ENCODE measurements at places on chromosomes 16 and 17. TPM values are rescaled to one million over a fixed set of nuclear protein-coding genes. Genes with fewer than 3 reads are reported as not detected.

GRCh38 chr16:47056688-47057629 is 83.5 kb upstream of the DNAJA2 start:
- DNase-seq: no peak

DNA sequence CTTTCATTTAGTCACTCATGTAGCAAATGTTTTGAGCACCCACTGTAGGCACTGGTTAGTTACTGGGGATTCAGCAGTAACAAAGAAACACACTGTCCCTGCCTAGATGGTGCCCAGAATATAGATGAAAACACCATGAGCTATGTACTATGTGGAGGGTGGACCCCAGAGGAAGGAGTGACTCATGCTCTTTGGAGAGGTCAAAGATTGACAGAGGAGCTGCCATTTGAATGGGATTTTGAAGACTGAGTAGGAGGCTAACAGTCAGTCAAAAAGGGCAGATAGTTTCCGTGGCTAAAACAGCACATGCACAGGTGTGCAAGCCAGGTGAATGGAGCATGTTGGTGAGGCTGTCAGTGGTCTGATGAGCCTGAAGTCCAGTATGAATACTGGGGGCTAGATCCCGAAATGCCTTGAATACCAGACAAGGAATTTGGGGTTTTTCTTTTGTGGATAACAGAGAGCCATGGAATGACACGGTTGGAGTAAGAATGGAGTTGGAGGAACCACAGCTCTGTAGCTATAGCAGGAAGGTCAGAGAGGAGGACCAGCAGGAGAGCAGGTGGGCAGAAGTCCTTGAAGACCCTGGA is 6.1 kb downstream of the IL21R start:
- DNase-seq: peak; percentile 28

DNA sequence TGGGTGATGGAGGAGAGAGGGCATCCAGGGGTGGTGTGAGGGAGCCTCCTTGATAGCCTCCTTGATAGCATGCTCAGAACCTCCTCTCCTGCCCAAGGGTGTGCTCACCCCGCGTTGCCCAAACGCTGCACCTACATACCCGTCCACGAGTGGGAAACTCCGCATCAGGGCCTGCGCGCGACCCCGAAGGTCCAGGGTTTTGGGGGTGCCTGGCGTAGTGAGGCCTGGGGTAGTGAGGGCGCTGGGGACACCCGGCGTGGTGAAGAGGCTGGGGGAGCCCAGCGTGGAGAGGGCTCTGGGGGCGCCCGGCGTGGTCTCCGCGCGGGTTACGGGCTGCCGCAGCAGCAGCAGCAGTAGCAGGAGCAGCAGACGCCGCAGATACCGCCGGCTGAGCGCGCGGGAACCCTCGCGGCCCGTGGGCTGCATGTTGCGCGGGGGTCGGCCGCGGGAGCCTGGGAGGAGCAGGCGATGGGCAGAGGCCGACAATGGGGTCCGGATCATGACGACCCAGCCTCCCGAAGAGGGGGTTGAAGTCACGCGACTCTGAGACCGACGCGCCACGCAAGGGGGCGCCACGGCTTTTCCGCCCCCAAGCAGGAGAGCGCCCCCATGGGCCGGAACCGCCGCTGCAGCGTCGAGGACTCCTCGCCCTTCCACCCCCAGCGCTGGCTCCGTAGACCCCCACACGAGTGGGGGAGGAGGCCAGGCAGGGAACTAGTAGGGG is at the start of gene DPEP3:
Gene DPEP3 (minus strand): TSS at position 545 of the 724 bp plus-strand sequence. CDS start 119 bp downstream, at position 426.
- DNase-seq: no peak

Gene EVPL
- total RNA-seq: 0.06 TPM

DNA sequence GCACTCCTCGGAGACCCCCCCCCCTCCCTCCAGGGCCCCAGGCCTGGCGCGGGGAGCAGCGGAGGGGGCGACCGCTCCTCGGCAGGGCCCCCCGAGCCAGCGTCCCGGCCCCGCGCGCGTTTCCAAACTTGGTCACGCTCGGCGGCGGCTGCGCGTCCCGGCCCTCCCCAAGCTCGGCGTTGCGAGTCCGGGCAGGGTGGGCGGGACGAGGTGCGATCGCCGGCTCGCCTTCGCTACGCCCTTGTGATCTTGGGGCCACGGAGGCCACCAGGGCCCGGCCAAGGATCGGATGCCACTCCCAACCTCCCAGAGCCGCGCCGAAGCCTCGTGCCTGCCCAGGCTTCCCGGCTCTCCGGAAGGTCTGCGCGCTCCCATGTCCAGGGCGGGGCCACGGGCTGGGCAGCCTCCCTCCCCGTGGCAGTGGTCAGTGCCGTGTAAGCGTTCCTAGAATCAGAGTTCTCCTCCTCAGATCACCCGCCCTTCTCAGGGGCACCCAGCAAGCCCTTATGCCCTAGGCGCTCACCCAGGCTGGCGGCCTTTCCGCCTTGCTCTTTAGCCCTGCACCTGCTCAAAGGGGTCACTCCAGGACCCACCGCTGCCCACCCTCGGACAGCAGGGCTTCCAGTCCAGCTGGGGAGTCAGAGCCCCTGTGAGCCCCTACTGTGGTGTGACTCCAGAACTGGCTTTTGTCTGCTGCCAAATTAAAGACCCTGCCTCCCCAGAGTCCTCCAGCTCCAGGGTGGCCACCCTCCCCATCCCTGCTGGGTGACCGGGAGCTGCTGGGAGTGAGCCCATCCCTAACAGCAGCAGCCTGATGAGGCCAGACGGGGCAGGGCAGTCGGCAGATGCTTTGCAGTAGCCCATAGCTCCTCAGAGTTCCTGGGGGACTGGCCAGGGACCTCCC is 12.2 kb upstream of the MRPS23 start:
- peak; percentile 35 for DNase-seq

Gene RPRML
- total RNA-seq: 0.29 TPM

- DNase-seq: no peak
These were observed 201.6 kb upstream of the C17orf78 start for GRCh38 chr17:37174205-37174604.

Gene FAM171A2
- total RNA-seq: 3.4 TPM

Gene TBC1D3B
- not detected for total RNA-seq

- peak; percentile 51 for DNase-seq
These were observed 650 bp downstream of the KIAA0753 start for GRCh38 chr17:6639586-6640535.

Gene TBC1D3H
- total RNA-seq: not detected

DNA sequence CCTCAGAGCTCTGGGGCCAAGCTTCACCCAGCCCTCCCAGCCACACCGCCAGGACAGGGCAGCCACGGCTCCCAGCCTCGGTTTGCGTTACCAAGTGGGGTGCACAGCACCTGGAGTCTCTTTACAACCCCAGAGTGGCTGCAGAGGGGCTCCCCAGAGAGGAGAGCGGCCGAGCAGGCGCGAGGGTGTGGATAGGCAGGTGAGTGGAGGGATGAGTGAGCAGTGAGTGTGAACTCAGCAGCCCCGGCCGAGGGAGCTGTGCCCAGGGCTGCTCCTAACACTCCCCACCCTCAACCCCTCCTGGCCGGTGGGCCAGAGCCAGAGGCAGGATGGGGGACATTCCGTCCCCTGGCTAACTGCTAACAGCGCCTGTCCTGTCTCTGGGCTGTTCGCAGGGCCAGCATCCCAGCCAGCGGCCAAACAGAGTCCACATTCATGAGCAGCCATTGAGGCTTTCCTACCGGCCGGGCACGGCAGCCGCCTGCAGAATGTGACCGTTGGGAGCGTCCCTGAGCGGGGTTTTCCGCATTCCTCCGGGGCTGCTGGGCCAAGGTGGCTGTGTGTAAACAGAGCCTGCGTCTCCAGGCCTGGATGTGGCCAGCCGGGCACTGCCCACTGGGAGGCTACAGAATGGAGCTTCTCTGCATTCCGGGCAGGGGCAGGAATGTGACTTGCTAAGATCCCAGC is 5.3 kb downstream of the ZNF469 start:
- no peak for DNase-seq

Gene EIF3CL
- total RNA-seq: 87.0 TPM

DNA sequence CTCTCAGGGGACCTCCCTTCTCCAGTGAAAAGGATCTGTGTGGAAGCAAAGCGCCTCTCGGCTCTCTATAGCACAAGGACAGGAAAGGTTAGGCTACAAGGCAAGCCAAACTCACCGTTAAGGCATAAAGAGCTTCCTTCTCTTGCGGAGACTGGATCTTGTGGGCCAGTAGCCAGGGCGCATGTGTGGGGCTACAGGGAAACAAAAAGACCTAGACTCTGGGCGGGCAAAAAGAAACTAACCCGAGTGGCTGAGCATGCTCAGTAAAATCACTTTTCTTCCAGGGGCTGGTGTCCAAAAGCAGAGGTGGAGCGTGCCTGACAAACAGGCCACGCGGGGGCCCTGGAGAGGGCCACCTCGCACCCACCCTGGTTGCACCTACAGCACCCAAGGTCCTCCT is 16.1 kb downstream of the GGA2 start:
- no peak for DNase-seq

GRCh38 chr17:77002103-77003045 is 134.2 kb downstream of the MGAT5B start:
- DNase-seq: peak; percentile 96

DNA sequence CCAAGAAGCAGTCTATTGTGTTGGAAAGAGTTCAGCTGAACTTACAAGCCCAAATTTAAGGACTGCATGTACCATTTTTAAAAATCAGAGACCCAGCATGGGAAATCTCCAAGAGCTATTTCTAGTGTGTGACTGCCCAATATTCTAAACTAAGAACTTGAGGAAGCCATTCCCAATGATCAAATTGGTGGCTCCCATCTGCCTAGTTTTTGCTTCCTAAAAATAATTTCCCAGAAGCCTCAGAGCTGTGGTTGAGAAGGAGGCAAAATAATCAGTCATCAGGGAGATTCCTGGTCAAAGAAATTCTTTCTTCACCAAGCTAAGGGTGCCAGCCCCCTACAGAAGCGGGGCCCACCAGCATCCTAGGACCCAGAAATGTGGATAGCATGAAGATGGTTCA is 176.1 kb upstream of the CDH5 start:
- no peak for DNase-seq

GRCh38 chr16:64339052-64339770 is 782.7 kb downstream of the CDH11 start:
- DNase-seq: no peak

GRCh38 chr17:71764505-71764904 is 356.3 kb upstream of the SOX9 start:
- peak; percentile 46 for DNase-seq

DNA sequence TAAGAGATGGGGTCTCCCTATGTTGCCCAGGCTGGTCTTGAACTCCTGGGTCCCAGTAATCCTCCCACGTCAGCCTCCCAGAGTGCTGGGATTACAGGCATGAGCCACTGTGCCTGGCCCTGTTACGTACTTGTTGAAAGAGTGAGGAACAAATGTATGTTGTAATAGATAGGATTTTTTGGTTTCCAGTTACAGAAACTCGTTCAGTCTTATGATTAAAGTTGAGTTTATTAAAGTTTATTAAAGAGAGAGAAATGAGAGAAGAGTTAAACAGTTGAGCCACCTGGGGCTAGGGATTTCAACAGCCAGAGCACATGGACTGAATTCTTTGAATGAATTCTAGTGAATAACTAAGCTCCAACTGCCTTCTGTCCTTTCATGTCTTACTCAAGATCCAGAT is 3.7 kb downstream of the TADA2A start:
- DNase-seq: no peak

DNA sequence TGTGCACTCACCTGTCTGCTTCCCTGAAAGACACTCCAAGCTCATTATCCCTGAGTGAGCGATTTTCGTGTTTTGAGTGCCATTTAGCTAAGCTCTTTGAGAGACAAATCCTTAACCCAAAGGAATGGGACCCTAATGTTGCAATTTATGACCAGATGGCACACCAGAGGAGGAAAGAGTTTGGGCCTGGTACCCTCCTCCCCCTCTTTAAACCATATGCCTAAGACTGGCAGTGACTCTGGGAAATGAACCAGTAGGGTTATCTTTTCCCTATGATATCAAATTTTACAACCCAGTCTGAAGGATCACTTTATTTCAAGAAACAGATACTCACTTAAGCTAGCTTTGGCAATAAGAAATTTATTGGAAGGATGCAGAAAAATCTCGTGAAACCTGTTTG is 550.4 kb downstream of the TOX3 start:
- no peak for DNase-seq

Gene CXCL16
- total RNA-seq: 3.8 TPM

GRCh38 chr17:46917041-46917440 is 5.9 kb upstream of the GOSR2 start:
- DNase-seq: no peak

Gene CD300LB
- not detected for total RNA-seq

DNA sequence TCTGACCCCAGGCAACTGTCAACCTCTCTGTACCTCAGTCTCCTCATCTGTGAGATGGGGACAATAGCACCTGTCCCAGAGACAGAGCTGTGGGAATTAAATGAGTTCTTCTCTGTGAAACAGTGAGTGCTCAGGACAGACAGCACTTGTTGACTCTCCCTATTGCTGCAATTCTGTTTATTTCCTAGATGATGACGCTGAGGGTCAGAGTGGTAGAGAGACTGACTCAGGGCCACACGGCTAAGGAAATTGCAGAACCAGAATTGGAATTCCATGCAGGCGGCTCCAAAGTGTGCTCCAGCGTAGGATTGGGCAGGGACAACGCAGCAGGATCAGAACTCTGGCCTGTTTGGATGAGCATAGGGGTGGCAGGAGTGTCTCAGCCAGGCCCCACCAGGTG is 302.2 kb downstream of the C16orf95 start:
- DNase-seq: no peak

DNA sequence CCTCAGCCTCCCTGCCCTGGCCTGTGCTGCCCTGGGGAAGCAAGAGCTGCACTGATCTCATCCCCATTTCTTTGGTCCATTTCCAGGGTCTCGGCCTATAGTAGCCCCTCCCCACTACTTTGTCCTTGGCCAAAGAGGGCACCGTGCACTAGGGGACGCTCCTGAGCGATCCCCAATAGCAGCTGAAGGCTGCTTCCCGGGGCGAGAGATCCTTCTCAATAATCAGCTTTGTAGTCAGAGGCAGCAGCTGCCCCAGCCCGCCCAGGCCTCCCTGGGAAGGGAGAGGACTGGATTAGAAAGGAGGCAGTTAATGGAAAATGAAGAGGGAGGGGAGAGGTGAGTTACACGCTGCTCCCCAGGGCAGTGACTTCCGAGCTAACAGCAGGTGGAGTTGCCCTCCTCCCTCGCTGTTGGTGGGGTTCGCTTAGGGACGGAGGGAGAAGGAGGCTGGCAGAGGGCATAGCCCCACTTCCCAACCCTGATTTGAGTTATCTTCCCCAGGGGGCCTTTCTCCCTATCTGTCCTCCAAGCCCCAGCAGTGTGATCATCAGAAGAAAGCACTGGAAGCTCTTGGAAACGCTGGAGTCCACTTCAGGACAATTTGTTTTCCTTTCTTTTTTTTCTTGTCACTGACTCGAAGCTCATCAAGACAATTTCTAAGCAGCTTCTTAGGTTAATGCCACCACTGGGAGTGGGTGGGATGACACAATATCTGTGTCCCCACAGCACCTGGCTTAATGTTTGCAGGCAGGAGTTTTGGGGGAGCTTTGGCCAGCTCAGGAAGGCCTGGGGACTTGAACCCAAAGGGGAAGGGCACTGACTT is 2.6 kb downstream of the MXRA7 start:
- no peak for DNase-seq

Gene MT4
- total RNA-seq: not detected

DNA sequence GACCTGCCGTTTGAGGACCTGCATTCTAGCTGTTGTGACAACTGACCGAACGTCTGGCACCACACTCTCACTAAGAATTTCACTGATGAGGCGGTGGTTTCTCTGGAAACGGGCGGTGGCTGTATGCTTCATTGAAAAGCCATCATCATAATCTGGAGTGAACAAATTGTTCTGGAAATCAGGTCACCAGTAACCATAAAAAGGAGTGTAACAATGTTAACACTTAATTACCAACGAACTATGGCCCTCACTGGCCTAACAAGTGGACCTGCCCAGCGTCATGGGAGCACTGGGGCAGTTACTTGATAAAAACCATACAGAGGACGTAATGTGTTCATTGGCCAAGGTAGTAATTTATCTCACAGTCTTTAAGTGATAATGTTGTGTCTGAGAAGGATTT is 15.4 kb downstream of the SMARCE1 start:
- DNase-seq: no peak

GRCh38 chr17:78862073-78863023 is 21.7 kb upstream of the USP36 start:
- DNase-seq: peak; percentile 99

Measured in Daoy (cell line).